ENCODE measurements at places on chromosomes 1 and 21.

- DNase-seq = peak; percentile 65
Measured at GRCh38 chr21:31509194-31510017, 150.1 kb upstream of the SOD1 start.

- no peak for DNase-seq
Measured at GRCh38 chr1:21335750-21336224, 45.5 kb upstream of the ECE1 start.

DNA sequence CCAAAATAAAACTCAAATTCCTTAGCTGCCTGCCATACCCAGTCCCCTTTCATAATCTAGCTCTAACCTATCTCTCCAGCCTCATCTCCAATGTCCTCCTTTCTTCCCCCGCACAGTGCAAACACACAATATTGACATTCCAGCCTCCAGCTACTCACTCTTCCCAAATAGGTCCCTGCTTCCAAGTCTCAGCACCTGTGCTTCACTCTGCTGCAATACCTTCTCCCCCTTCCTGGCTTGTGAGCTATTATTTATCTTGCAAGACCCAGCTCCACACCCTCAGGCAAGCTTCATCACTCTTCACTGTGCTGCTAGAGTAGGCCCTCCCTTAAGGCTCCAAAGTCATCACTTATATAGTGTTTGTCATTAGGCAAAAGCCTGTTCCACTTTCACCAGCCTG, 9.7 kb downstream of the PLPP3 start:
- no peak for DNase-seq

DNA sequence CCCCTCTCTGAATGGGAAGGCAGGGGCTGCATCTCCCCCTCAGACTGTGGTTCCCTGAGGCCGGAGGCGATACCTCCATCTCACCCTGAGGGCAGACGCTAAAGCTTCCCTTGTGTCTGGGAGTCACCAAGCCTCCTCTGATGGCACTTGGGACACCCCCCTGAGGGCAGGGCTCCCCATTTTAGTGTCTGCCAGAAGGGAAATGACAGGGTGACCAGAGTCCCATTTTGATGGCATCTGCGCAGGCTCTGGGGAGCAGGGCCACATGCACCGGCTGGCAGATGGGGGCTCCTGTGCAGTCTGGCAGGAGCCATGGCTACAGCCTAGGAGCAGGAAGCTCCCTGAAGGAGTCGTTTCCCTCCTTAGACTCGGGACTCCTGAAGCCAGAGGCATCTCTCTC, 1.7 kb downstream of the S100A2 start:
- DNase-seq = no peak

- DNase-seq = no peak
Measured at GRCh38 chr1:186829686-186830587, 1.2 kb downstream of the PLA2G4A start.

DNA sequence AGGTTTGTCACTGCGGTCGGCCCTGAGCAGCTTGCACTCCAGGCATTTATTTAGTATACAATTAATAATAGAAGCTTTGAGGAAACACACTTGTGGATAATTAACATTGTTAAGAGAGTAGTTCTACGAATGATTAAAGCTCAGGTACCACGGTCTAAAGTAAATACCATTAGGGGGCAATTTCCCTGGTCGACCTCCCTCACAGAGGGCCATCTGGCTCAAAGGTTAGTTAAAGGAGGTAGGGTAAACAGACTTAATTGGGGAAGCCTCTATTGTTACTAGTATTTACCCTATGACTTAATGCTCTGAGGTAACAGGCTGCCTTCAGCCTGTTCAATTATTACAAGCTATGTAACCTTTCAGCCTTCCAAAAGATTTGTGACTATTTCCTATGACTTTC, 122.3 kb upstream of the SLC44A3 start:
- no peak for DNase-seq

DNA sequence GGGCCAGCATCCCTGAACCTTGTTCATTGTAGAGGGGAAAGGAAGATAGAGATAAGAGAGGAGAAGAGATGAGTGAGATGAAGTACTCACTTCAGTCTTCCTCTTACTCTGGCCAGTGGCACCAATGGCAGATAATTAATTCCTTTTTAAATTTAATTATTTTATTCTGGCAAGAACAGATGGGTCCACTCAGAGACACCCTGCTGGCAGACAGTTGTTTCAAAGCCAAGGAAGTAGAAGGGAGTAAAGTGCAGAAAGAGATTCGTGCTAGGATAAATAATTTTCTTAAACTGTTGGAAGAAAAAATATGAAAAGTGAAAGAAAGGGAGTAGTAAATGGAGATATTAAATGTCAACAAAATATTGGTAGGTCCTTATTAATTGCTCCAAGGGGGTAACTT, 7.7 kb upstream of the GJA5 start:
- no peak for DNase-seq

- no peak for DNase-seq
Measured at GRCh38 chr1:228366062-228366865, 40.4 kb downstream of the TRIM11 start.

DNA sequence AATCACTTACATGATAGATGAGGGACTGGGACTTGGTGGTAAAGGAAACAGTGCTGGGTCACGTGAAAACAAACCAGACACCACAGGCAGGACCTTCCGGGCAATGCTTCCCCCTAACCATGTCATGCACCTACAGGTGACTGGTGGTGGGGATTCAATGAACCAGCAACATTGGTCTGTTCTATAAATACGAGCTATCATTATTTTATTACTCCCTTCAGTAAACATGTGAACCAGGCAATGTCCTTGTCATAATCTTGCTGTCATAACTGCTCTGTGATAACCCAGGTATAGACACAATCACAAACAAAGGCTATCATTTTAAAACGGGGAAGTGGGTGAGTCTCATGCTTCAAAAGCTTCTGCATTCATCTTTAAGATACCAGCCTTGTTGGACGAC, 153.4 kb downstream of the CLIC6 start:
- DNase-seq = no peak

DNA sequence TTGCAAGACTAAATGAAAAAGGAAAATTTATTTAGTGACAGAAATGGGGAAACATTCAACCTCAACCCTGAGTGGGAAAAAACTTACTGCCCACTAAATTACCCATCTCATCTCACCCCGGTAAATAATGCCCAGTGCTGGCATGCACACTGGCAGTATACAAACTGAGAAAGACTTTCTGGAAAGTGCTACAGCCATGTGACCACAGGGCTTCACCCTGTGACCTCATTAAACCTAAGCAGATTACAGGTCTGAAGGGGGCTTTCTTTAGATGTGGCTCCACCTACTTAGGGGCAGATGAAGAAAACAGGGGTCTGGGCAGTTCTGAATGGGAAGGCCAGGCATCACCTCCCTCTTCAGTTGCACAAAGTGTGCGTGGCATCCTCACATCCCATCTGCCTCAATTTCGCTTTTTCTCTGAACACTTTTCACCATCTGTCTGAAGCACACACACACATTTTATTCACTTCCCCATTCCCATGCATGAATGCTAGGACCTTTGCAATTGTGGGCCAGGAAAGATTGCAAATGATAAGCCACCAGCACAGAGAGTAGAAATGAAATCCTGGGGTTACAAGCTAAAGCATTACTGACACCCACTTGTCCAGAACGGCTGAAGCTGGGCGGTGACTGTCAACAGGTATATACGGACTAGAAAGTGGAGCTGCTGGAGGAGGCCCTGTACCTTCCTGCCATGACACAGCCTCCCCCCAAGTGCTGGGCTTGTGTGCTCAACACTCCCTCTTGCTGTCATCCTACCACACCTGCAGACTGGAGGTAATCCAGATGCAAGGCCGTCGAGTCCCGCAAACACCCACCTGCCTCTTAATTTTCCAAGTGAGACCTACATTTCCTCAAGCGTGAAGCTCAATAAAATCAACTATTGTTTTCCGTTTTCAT, 2.7 kb downstream of the NADK start:
- no peak for DNase-seq

GRCh38 chr1:228782662-228783417, 47.6 kb downstream of the RHOU start:
- DNase-seq = no peak

DNA sequence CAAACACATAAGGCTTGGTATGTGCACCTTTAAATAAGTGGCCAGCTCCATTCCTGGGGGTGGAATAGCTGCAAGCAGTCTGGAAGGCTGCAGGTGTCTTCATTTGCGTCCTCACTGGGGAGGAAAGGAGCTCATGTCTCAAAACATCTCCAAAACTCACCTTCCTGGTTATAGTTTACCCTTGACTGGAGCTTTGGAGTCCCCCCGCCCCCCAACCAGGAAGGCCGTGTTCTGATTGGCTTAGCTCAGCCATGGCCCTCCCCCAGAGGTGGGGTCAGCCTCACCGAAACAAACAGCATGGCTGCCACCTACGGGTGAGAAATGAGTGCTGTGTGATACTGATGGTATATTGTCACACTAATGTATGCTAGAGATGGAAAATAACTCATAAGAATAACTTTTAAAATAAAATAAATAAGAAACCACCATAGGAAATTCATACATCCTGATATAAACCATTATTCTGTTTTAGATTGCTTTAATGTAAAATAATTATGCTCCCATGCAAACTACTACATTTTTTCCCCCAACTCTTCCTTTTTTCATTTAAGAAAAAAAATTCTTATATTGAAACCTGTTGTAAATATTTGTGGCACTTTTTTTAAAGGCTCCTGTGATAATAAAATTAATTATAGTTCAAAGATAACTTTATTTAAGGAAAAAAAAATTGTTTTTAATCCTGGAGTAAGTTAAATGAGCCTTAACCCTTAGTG, 90.8 kb downstream of the ZP4 start:
- peak; percentile 2 for DNase-seq

DNA sequence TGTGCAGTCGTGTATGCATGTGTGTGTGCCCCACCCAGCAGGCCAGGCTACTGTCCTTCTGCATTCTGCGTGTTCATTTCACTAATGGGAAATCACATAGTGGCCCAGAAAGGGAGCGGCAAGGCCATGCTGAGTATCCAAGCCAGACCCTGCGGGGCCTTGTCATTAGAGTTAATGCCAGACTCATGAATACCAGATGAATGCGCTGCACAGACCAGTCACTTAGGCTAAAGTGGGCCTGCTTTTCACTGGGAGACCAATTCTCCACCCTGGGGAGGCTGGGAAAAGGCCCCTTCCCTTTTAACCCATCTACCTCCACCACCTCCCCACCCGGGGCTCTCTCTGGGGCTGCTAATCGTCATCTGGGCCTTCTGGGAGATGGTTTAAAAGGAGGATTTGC, 17.0 kb upstream of the GRIK3 start:
- no peak for DNase-seq

- DNase-seq = peak; percentile 48
Measured at GRCh38 chr21:36135391-36136102, 668 bp downstream of the CBR3 start.

GRCh38 chr1:86541859-86542258, 5.0 kb upstream of the CLCA4 start:
- no peak for DNase-seq

DNA sequence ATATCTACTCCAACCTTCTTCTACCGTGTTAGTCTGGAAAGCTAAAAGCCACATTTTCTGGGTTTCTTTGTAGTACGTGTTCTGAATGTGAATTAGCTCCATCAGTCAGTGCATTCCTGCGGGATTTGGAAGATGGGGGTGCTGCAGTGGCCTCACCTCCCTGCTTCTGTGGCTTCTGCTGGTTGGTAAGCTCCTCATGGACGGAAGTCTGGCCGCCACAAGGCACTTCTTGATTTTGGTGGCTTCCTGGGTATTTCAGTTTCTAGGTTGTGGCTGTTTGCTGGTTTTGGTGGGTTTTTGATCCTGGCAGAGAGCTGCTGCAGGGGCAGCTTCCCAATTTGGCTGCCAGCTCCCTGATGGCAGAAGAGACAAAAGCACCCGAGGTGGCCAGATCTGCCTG, 20.9 kb upstream of the TACSTD2 start:
- no peak for DNase-seq

DNA sequence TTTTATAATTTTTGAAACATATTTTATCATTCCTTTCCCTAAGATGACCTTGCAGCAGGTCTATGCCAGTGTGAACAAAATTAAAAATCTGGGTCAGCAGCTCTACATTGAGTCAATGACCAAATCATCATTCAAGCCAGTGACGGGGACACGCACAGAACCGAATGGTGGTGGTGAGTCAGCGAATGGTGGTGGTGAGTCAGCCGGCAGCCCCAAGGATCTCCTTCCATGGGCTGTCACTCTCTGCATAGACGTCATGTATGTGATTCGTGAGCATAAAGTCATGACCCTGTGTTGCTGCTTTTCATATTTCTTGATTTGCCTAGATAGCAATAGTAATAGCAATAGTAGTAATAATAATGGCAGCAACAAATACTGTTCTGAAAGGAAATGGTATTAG, 26.3 kb downstream of the PER3 start:
- no peak for DNase-seq

- no peak for DNase-seq
Measured at GRCh38 chr1:6547301-6547700, 7.0 kb downstream of the NOL9 start.

GRCh38 chr1:227447531-227447990, 115.8 kb upstream of the ZNF678 start:
- DNase-seq = no peak

DNA sequence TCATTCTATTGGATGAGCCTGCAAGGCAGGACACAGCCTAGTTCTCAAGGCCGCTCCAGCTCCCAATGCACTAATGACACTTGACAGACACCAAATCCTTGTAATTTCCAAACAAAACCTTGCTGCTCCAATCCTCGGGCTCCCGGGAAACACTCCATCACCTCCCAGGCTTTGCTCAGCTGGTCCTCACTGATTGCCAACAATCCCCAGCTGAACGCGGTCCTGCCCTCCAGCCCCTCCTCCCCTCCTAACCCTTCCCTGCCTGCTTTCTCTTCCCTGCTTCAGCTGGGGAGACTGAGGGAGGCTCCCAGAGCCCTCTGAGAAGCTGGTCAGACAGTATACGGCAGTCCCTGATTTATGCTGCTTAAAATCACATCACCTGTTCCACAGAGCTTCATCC, 114.4 kb upstream of the TNR start:
- no peak for DNase-seq

DNA sequence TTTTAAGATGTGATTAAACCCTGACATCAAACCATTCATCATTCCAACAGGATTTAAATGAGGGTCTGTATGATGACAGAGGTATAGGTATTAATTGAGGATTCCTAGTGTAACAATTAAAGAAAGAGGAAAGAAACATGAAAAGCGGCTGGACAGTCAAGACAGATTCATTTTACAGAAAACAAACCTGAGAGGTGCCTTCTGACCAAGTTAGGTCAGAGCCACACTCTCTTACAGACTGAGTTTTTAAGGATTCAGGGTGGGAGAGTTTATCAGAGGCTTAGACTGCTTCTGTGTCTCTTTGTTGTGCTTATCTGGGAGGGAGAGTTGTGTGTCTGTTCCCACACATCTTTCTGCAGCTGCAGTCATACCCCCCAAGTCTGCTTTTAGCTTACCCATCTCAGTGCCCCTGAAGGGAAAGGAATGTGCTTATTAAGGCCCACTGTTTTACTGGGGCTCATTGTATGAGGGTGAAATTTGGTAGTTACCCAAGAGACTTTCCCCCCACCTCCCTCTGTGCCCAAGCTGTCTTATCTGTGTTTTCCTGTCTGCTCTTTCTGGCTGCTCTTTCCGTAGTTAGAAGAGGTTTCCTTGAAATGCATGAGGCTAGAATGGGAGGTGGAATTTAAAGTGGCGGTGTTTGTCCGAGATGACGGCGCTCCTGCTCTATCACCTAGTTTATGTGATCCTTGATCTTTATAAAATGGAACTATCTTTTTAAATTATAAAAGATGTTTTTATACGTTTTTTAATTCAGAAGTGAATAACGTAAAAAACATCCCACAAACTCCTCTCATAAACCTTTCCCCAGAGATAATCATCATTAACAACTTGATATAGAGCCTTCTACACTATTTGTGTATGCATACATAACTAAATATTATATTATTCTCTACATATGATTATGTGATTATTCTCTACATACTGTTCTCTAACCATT, 96.0 kb upstream of the TNFSF4 start:
- no peak for DNase-seq

GRCh38 chr1:207644166-207644851, 624 bp upstream of the CR1L start:
- no peak for DNase-seq
